ENCODE measurements at places on chromosomes 11 and 22.
A peak's percentile ranks its signal among the peaks of the same experiment; 100 is the strongest.

DNA sequence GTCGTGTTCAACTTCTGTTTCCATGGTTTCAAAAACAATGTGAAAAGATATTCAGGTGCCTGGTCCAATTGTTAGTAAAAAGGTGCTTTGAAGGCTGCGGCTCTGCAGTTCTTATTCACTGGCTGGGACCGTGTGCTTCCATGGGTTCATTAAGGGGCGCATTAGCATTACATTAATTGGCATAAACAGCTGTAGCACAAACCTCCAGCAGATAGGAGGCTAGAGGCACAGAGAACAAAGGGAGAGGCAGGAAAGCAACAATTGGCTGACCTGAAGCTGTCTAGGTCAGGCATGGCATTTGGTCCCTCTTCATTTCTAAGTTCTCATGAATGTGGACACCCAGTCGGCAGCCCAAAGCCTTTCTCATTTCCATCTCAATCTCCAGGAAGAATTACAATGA, 16.6 kb downstream of the PAK1 start:
- DNase-seq = peak; percentile 44

- no peak for DNase-seq
These were observed 43.5 kb downstream of the CD44 start for GRCh38 chr11:35182317-35182939.

DNA sequence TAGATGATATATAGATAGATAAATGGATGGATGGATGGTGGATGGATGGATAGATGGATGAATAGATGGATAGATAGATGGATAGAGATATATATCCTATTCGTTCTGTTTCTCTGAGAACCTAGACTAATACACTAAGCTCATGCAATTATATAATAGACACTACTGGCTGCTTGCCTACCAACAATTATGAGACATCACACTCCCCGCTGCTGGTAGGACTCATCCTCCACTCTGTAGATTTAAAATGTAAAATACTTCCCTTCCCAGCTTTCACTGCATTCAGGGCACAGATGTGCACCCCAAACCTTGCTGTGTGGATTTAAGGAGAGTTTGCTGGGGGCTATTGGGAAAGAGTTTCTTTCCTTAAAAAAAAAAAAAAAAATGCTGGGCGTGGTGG, 28.3 kb upstream of the RCN1 start:
- DNase-seq = no peak

DNA sequence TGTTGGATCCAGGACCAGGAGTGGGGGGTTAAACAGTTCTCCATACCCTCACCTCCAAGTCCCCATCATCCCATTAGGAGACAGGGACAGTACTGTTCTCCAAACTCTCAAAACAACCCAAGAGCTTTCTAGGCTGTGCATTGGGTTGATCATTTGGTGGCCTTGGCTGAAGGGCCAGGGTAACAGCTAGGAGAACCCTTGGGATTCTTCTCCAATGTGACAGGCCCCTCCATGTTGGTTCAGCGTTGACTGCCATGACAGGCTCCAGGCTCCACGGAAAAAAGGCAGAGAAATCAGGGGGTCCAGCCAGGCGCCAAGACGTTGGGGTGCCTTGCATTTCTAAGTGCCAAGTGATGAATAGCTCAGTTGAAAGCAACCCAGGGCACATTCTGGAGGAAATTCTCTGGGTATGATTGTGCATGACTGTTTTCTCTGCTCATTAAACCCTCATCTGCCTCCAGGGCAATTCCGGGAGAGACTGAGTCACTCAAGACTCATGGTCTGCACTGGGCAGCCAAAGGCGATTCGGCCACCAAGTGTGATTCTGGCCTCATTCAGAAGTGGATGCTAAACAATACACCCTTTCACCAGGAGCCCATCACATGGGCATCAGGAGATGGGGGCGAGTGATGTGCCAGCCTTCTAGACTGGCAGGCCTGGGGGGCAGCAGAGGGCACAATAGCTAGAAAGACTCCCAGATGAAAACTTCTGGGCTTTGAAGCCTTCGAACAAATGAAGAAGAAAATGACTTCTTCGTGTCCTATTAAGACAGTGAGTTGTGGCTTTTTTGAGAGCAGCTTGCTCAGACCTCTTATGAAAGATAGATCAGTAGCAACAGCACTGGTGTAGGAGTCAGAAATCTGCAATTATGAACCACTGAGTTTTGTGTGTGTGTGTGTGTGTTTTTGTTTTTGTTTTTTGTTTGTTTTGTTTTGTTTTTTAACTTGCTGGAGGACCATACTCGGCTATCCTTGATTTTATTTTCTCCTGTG, 27.7 kb downstream of the CD44 start:
- DNase-seq = no peak

DNA sequence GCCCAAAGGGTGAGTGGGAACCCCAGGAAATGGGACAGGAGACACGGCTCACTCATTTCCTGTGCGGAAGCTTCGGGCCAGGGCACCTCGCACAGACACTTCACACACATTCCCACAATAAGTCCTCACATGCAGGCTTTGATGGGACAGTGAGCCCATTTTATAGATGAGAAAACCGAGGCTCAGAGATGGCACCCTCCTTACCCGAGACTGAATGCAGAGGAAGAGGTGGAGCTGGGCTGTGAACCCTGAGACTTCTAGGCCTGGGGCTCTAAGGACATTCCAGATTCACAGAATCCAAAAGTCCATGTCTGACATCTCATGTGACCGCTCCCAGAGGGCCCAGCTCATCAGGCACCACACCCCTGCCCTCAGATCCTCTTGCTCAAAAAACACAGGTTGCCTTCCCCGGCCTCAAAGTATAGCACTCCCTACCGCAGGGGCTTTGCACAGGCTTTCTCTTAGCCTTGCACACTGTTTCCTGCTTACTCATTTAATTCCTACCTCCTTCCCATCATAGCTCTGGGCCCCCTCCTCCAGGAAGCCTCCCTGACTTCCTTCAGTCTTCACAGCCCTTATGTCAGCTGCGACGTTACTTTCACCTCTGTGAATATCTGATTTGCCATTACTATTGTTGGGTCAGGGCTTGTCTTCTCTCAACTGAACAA, 57.1 kb upstream of the TCF20 start:
- no peak for DNase-seq

DNA sequence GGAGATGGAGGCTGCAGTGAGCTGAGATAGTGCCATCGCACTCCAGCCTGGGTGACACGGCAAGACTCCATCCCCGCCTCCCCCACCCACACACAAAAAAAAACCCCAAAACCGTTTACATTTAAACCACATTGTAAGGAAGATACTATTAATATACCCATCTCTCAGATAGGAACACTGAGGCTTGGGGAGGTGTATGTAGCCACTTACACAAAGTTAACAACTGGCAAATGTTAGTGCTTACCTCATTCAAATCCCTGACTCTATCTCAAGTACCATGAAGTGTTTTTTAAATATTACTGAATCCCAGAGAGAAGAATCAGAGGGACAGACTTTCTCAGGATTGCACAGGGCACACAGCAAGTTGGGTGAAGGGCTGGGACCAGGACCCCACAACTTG, 164.5 kb downstream of the MIAT start:
- no peak for DNase-seq

GRCh38 chr22:38497869-38498268, 8.2 kb downstream of the DDX17 start:
- DNase-seq = no peak

GRCh38 chr11:106101819-106102218, 24.4 kb downstream of the AASDHPPT start:
- DNase-seq = no peak

GRCh38 chr11:5476186-5476819, 12.2 kb upstream of the OR52D1 start:
- peak; percentile 8 for DNase-seq

- DNase-seq = no peak
These were observed 5.4 kb upstream of the RPS19BP1 start for GRCh38 chr22:39537975-39538374.

DNA sequence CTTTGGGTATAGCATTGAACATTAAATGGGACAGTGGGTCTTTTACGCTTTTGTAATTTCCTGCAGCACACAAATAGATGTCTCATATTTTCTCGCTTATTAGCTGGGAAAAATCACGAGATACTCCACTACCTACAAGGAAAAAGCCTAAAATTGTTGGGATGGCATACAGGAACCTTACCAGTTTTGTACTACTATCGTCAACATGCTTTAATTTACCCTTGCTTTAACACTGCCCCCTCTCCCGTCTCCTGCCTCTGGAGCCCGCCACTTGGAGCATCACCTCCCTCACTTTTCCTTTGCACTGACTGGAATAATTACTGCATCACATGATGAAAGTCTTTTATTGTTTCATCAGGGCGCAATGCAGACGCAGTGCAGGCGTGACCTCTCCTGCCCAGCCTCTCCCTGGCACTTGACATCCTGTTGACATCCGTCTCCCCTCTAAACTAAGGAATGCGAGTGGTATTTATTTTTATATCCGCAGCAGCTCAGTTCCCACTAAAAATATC, 1.0 kb upstream of the FNBP4 start:
- peak; percentile 50 for DNase-seq

DNA sequence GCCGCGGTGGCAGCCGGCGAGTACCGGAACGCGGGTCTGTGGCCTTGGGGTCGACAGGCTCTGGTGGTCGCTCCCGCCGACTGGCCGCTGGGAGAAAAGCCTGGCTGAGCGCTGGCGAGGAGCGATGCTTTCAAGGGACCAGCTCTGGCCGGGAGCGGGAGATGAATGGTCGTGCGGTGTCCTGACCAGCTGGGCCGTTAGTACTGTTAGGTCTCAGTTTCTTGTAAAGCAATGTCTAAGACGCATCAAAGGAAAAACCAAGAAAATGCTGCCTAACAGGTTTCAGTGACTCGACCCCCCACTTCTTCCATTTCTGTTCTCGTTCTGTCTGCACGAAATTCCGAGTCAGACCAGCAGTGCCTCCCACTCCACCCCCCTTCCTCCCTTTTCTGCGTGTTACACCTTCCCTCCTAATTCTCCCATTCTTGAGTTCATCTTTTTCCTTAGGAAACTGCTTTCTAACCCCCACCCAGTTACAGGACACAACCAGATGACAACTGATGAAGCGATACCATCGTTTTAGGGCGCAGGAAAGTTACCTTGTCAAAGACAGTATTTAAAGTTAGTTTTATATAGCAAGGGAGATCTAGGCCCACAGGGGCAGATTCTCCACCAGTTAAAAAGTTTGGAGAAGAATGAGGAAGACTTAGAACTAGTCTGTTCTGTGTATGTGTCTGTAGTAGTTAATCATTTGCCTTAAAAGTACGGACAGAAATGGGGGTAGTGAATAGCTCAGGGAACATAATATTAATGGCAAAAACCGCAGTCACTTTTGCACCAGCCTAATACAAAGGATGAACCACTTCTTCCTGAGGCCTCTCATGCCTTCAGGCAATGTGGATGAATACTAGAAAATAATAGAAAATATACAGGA, 1.0 kb downstream of the CUL5 start:
- no peak for DNase-seq

DNA sequence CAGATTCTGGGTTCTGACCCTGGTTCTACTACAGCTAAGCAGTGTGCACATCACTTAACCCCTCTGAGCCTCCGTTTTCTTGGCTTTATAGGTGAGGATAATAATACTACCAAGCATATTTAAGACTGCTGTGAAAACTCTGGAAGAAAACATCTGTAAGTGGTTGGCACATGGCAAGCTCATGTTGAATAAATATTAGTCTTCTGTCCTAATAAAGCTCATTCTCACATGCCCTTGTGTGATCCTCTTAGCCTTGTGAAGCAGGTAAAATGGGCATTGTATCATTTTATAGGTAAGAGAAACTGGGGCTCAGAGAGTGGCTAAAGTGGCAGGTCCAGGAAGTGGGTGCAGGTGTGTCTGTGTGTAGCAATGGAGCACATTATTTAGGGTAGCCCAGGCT, 8.5 kb downstream of the PKNOX2 start:
- no peak for DNase-seq
